Epithelial cell of esophagus (primary cell): ENCODE measurements at places on chromosomes 16 and 17.

DNA sequence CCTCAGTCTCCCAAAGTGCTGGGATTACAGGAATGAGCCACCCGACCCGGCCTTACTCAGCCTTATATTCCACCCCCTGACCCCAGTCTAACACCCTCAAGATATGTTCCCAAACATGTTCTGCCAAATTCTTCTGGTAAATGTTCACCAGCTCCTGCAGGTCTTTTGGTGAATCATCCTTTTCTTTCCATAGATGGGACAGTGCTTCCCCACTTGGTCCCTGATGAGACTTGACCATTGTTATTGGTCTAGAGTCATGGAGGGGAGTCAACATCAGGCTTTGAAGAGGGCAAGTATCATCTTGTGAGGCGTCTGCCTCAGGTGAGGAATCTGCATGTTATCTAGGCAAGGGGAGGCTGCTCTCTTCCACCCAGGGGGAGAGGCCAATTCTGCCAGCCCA is 10.4 kb upstream of the RUNDC3A start:
- DNase-seq: peak; percentile 87

GRCh38 chr17:50547736-50548083 is 736 bp downstream of the SPATA20 start:
- no peak for DNase-seq

DNA sequence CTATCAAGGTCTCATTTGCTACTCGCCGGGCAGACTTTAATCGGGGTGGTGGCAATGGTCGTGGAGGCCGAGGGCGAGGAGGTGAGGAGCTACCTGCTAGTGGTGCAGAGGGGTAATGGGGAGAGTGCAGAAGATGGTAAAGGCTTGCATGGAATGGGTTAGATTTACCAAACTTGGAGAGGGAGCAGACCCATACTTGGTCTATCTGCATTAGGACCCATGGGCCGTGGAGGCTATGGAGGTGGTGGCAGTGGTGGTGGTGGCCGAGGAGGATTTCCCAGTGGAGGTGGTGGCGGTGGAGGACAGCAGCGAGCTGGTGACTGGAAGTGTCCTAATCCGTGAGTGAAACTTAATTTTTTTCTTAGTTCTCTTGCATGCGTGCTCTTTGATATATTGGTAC is 10.1 kb downstream of the FUS start:
- DNase-seq: no peak

DNA sequence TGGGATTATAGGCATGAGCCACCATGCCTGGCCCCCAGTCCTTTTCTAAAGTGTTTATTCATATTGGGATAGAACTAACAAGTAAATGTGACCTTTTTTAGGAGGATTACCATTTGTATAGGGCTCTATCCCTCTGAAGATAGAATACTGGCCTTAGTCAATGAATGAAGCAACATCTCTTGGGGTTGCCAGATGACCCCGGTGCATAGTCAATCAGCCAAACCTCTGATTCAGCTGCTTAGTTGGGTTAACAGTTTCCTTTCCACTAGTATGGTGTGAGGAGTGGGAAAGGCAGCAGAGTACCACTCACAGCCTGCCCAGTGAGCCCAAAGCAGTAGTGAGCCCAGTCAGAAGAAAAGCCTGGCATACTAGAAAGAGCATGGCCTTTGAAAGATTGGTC is 94.6 kb upstream of the TBX2 start:
- DNase-seq: no peak

DNA sequence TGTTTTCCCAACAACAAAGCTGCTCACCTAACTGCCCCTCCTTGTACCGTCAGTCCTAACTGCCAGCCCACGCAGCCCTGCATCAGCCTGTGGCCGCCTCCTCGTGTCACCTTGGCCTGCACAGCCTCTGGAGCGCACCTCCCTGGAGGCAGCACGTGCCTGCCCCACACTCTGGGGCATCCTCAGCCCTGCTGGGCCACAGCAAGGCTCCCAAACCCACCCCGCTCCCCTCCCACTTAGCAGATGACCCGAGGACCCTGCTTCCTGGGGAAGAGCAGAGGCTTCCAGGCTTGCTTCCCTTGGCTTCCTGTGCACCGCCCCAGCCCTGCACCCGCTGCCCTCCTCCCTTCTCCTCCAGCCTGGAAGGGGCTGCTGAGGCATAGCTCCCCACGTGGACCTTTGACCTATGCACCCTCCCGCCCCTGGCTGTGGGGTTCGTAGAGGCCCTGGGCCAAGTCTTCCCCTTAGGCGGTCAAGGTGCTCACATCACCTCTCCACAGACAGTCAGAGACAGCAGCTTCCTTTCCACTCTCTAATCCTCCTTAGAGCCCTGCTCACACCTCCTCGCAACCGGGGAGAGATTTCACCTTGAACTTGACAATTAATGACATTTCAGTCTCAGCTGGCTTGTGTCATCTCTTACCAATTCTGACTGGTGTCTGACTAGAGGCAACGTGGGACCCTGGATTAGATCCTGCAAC is 115.0 kb downstream of the MGAT5B start:
- no peak for DNase-seq

DNA sequence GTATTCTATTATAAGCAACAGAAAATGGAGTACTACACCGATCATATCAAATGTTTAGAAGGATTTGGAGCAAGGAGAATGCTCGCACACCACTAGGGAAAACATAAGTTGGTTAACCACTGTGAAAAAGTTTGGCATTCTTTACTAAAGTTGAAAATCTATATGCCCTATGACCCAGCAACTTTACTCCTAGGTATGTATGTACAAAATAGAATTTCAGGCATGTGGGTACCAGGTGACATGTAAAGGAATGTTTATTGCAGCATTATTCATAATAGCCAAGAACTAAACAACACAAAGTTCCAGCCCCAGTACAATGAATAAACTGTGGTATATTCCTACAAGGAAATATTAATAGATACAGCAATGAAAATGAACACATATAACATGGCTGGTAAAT is 5.8 kb upstream of the HBZ start:
- DNase-seq: no peak

DNA sequence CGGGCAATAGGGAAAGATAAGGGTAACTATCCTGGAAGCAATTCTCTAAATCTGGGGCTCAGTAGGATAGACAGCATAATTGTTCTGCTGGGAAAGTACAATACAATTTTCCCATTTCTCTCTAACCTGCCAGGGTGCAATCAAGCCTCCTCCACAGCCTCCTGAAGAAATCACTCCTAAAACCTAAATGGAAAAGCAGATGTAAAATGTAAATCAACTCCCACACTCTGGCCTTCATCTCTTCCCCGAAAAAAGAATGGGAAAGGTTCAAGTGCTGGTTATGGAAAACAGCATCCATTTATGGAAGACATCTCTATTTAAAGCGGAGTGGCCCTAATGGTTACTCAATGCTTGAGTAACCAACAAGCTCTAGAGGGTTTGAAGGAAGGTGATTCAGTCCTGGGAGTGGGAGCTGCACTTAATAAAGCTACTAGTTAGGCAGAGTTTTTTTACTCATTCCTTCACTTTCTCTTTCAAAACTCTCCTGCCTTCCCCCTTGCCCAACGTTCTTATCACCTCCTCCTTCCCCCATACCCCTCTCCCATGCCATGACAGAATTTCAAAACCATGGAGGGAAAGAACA is 5.1 kb downstream of the MMD start:
- peak; percentile 54 for DNase-seq

DNA sequence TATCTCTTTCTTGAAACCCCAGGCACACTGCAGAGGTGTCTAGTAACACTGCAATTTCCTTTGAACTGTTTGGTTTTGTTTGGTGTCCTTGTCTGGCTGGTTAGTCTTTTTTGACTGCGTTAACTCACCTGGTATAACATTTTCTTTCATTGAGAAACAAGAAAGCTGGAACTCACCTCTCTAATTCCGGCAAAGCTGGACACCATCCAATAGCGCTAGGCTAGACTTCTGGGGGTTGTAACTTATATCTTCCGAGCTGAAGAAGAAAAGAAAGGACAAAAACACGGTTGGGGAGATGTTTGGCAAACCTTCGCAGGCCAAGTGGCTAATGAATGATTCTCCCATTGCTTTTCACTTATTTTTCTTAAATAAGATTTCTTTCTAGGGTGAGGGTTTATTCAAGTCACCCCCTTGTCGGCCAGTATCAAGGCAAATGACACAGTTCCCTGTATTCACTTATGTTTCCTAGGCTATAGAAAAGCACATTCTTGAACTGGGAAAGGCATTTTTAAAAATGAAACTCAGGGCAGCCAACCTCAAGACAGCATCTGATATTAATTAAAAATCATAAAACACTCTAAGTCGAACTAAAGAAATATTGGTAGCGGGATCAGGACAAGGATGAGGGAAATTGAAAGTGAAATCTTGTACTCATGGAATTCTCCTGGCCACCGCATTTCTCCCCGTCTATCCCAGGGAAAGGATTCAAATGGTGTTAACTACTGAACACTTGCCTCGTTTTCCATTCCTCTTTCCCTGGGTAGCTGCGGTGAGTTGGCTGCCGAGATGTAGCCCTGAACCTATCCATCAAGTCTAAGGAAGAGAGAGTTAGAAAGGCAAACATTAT is 95.9 kb upstream of the ZFHX3 start:
- no peak for DNase-seq

- no peak for DNase-seq
Observed at GRCh38 chr16:73389085-73389484, 341.2 kb upstream of the ZFHX3 start.

DNA sequence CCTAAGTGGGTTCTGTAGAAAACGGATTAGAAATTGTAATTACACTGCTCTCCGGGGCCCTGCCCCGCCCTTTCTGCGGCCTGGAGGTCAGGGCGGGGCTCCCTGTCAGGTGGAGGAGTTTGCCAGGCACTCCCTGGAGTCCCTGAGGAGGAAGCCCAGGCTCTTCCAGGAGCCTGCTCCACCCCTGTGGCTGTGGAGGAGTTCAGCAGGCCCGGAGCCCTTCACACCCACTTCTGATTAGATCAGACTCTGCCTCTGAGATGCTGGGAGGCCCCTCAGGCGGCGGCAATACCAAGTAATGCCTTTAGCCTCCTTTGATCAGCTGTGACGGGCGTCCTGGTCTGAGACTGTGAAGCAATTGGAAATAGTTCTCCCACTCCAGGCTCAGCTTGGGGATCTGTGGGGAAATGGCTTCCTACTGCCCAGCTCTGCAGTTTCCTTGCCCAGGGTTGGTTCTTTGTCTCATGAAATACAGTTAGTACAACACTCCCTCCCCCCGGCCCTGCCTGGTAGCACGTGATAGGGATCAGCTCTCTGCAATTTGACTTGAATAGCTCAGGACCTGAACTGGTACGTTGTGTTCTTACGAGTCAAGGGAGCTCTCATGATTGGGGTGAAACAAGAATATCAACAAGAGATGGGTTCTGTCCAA is 22.3 kb downstream of the BAIAP2 start:
- peak; percentile 84 for DNase-seq

DNA sequence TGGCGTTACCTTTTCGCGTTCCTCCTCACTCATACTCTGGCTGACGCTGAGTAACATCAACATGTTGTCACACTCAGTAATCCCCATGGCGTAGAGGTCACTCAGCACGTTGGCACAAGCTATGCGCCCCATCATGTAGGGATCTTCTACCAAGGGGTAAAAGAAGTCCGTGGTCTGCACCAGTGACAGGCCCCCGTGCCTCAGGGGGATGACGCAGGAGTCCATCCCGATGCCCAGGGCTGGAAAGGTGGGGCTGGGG is 596 bp downstream of the SEPHS2 start:
- DNase-seq: no peak

- peak; percentile 79 for DNase-seq
Observed at GRCh38 chr16:71537643-71538042, 11.4 kb downstream of the CHST4 start.

DNA sequence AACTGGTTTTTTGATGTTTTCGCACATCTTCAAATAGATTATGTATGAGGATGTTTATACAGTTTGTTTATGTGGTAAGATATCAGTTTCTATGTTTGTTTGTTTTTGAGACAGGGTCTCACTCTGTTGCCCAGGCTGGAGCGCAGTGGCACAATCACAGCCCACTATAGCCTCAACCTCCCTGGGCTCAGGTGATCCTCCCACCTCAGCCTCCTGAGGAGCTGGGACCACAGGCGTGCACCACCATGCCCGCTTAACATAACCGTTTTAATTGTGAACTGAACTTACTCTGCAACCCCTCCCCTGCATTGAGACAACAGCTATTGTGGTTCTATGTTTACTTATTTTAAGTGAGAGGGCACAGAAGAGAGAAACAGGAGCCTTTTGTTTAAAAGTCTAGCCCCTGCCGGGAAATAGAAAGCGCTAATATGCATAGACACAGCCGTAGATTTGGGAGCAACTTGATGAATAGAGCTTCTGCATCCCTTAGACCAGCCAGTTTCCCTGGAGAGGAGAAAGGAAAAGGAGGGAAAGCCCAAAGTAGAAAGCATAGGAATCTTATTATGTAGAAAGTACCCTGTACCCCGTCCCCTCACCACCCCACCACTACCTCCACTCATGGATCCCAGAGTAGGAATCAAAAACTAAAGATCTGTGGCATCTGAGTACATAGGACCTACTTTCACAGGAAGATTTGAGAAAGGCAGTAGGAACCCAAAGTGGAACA is 19.6 kb upstream of the APPBP2 start:
- no peak for DNase-seq

DNA sequence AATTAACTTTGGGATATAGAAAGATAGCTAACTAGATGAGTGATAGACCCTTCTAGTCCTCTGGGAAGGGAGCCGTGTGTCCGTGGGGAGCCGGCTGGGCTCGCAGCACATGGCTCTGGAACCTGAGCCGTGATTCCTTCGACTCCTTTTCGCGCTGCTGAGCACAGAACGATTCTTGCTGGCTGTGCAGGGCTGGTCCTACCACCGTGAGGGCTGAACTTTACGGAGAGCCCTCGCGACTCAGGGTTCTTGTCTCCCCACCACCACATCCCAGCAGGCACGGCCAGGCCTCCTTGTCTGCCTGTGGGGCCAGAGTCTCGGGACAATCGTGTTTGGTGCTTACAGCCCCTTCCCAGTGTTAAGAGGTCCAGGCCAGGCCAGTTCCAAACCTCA is 13.8 kb upstream of the TCF25 start:
- no peak for DNase-seq

- DNase-seq: peak; percentile 26
Observed at GRCh38 chr17:40124279-40125141, 2.7 kb downstream of the MSL1 start.
